NCI-H1694 treated with DMSO at 0.1 percent for 48 hours (cell line): ENCODE measurements at places on chromosomes 16 and 17.

DNA sequence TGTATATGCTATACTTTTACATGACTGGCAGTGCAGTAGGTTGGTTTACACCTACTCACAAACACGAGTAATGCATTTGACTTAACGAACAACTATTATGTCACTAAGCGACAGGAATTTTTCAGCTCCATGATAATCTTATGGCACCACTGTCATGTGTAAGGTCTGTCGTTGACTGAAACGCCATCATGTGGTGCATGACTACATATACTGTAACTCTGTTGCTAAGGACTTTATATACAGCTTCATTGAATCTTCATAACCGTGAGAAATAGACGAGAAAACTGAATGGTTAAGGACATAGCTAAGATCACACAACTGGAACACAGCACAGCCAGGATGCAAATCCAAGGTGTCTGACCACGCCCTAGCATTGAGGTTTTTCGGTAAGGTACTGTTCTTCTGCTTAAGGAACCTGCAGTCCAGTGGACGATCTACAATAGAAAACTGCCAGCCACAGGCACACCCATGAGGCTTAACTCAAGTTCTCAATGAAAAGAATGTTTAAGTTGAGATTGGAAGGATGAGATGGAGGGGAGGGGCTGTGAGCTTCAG lies 3.3 kb downstream of the CFAP20 start:
- no peak for DNase-seq

GRCh38 chr17:57679906-57680695 lies 65.0 kb downstream of the CCDC182 start:
- no peak for DNase-seq

DNA sequence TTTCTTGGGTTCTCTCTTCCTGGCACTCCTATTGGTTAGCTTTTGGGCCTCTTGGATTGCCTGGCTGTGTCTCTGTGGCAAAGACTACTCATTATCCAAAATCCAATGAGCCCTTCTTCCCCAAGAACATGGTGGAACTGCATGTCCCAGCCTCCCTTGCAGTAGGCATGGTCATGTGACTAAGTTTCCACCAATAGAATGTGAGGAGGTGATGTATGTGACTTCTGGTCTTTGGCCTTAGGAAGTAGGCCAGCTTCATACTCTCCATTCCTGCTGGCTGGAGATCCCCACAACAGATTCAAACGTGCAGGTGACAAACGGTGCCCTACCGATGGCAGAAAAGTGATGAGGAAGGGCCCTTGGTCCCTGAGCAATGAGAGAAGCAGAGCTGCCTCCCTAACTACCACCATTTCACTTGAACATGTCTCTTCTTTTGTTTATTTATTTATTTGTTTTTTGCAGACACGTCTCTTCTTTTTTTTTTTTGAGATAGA lies 17.3 kb upstream of the SPN start:
- DNase-seq, result no peak

DNA sequence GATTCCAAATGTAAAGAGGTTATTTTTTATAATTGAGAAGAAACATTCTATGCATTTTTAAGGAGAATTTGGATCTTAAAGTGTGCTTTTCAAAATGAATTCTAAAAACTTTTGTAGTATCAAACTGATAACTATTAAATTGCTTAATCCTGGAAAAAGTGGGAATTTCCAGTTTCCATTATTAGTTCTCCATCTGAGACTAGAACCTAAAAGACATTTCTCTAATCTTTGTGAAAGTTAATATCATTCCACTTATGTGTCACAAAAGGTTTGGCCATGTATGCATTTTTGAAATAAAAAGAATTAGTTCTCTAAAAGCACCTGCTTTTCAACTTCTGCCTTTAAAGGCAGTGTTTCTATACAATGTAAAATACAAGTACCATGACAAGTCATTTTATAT lies 155.0 kb downstream of the BCAS3 start:
- DNase-seq, result no peak

GRCh38 chr17:77508047-77508715 lies 367.4 kb downstream of the SEC14L1 start:
- no peak for DNase-seq

- no peak for DNase-seq
Measured at GRCh38 chr17:66341462-66341861, 39.0 kb downstream of the PRKCA start.

- no peak for DNase-seq
Measured at GRCh38 chr17:75976175-75976848, 2.7 kb downstream of the ACOX1 start.

GRCh38 chr17:57481910-57482391 lies 225.6 kb downstream of the MSI2 start:
- DNase-seq, result no peak
